AML-193 (cell line): ENCODE measurements at places on chromosomes 5 and 9.

- no peak for DNase-seq
Observed at GRCh38 chr5:157484768-157485167, 24.8 kb downstream of the NIPAL4 start.

DNA sequence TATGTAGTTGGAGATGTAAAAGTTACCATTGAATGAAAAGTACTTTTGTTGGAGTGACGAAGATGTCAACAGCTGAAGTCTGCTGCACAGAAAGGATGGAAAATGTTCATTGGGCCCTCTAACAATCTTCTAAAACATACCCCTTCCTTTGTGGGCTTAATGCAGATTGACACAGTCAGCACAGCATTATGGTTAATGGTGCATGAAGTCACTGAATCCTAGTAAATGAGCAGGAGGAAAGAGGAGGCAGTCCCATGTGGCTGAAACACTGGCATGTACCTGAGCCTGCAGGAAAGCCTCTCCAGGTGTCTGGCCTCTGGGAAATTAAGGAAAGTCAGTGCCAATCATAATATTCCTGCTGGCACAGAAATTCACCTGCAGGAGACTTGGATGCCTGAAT, 153.8 kb downstream of the ARL15 start:
- no peak for DNase-seq

- no peak for DNase-seq
Observed at GRCh38 chr9:84343111-84343521, 2.6 kb upstream of the SLC28A3 start.

DNA sequence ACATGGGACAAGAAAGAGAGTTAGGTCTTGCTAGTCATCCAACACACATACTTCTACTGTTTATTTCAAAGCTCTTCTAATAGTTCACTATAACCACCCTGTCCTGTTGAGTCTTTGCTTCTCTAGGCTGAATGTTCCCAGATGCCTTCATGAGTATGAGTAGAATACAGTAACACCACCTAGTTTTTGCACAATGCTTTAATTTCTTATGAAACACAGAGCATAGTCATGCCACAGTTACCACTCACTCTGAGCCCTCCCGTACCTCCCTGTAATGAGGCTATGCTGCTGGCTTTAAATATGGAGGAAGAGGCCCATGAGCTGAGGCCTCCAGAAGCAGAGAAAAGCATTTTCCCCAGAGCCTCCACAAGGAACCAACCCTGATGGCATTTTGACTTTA, 75.0 kb upstream of the SLC1A3 start:
- peak; percentile 46 for DNase-seq

GRCh38 chr9:19521205-19521604, 112.4 kb downstream of the ACER2 start:
- DNase-seq: no peak

- DNase-seq: no peak
Observed at GRCh38 chr9:91789941-91790340, 160.1 kb downstream of the ROR2 start.

DNA sequence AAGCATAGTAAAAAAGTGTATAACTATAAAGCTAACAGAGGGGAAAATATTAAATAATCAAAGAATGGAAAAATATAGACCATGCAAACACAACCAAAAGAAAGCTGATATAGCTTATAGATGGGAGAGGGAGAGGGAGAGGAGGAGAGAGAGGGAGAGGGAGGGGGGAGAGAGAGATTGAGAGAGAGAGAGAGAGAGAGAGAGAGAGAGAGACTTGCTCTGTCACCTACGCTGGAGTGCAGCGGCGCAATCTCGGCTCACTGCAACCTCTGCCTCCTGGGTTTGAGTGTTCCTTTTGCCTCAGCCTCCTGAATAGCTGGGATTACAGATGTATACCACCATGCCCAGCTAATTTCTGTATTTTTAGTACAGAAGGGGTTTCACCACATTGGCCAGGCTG, 110.6 kb downstream of the RAPGEF6 start:
- no peak for DNase-seq

DNA sequence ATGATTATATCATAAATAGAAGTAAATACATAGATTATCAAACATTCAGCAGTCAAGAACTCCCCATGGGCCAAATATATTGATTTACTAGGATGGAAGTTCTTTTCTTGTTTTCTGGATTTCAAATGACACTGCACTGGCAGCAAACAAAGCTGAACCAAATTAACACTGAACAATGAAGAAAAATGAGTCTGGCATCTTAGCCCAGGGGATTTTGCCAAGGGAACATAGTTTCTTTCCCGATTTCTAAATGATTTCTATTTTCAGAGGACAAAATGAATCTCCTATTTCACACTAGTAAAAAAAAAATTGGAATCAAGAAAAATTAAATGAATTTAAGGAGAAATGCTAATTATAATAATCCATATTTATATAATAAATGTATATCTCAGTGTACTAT, 116.9 kb upstream of the FAM174A start:
- no peak for DNase-seq

DNA sequence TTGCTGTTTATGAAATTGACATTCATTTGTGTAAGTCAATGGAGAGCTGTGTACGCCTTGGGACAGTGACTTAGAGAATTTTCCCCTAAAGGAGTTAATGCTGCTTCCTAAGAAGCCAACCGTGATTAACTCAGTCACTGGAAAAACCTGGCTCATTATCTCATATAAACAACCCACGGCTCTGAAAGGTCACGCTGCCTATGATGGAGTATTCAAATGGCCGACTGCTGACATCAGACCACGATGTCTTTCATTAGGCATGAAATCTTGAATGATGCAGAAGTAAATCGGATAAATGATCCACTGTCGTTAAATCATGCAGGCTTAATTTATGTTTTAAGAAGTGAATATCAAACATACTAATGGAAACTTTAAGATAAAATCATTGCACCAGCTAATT, 603.7 kb downstream of the RAB3C start:
- no peak for DNase-seq

DNA sequence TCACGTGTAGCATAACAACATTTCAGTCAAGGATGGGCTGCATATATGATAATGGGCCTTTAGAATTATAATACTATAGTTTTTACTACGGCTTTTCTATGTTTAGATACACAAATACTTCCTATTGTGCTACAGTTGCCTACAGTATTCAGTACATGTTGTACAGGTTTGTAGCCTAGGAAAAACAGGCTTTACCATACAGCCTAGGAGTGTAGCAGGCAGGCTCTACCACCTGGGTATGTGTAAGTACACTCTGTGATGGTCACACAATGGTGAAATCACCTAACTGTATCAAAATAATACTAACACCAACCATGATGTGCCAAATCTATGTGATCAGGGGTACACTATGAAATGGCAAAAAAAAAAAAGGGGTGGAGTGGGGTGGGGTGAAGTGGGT, 372.9 kb downstream of the ARL15 start:
- no peak for DNase-seq

DNA sequence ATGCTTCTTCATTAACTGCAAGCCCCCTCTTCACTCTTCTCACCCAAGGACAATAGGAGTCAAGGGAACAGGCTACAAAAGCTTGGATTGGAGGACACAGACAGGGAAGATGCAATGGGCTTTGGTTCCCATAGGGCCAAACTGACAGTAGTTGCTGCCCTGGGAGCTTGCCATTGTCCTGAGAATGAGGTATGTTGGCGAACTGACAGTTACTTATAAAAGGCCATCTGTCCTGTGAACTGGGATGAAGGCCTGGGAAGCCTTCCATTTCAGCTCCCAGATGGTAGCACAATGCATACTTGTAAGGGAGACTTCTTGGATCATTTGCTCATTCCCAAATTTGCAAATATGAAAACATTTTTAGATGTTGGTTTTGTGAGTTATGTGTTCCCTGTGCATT, 88.9 kb downstream of the SNCAIP start:
- no peak for DNase-seq

DNA sequence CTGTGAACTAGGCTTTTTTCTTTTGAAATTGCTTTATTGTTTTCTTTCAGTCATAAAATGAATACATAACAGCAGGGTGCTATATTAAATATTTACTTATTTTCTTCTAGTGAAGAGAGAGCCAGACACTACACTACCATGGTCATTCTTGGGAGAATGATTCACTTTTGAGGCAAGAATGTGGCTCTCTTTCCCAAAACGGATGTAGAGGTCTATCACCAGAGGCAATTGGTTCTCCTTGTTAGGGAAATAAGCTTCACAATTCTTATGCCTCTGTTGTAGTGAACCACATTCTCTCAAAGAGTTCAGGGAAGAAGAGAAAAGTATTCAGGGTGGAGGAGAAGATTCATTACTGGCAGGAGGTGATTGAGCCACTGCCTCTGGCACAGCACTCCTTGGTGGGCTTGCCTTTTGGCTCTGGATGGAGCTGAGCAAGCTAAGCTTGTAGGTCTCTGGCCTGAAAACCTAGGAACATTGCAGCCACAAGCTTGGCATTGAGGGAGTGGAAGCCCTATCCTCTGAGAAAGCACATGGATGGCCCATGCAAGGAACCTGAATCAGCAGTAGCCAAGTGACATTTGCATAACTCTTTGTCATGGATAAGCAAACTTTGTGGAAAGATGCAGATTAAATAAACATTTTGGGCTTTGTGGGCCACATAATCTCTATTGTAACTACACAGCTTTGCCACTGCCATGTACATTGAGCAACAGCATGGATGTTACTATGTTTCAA, 179.0 kb upstream of the TNC start:
- DNase-seq: no peak

DNA sequence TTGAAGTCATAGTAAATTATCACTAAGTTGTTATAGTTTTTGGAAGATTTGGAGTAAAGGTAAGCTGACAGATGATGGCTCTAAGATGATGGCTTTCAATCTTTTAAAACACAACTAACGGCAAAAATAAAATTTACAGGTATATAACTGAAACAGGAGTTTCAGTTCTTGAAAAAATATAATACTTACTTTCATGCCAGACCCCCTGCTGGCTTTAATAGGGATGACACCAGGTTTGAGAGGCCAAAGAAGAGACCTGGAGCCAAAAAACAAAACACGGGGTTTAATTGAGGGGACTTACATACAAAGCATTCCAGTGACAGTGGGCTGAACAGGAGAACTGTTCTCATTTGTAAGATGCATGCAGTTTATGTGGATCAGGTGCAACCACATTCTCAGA, 301.7 kb upstream of the PCSK5 start:
- no peak for DNase-seq

GRCh38 chr5:43643750-43644149, 40.8 kb downstream of the NNT start:
- DNase-seq: no peak

GRCh38 chr9:113322671-113323070, 17.4 kb downstream of the WDR31 start:
- no peak for DNase-seq
